Hindlimb muscle (tissue), 1 donor: ENCODE measurements at places on chromosomes 2 and 18. TPM values are rescaled to one million over a fixed set of nuclear protein-coding genes. Genes with fewer than 3 reads are reported as not detected.
A peak's percentile ranks its signal among the peaks of the same experiment; 100 is the strongest.

GRCh38 chr2:158917121-158917520 lies 51.3 kb upstream of the TANC1 start:
- no peak for DNase-seq

- no peak for DNase-seq
Observed at GRCh38 chr18:45788861-45789260, 36.6 kb upstream of the SIGLEC15 start.

- DNase-seq: no peak
Observed at GRCh38 chr2:99928470-99929053, 213.8 kb downstream of the AFF3 start.

- DNase-seq: no peak
Observed at GRCh38 chr2:1584691-1585485, 159.4 kb downstream of the PXDN start.

GRCh38 chr2:148926291-148926961 lies 51.4 kb downstream of the KIF5C start:
- DNase-seq: peak; percentile 23

DNA sequence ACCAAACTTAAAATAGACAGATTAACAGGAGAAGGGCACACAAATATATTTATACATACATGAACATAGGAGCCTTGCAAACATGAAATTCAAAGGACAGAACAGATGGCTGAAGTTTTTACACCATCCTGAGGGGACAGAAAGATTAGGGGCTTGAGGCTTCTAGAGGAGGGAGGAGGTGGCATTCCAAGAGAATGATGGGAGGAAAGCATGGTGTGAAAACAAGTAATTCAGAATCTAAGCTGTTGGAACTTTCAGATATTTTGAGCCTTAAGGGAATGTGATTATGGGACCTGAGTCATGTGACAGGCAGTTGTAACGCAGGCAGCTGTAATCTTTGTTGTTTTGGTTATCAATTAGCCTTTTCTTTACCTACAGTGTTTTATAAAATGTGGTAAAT lies 225.2 kb upstream of the SPOPL start:
- no peak for DNase-seq

Gene PDCD1
- polyA plus RNA-seq: 0.12 TPM

- no peak for DNase-seq
Observed at GRCh38 chr2:159455330-159455918, 160.9 kb downstream of the BAZ2B start.

Gene COLEC12
- polyA plus RNA-seq: 45.0 TPM
